ENCODE measurements at places on chromosomes 2 and 18.

DNA sequence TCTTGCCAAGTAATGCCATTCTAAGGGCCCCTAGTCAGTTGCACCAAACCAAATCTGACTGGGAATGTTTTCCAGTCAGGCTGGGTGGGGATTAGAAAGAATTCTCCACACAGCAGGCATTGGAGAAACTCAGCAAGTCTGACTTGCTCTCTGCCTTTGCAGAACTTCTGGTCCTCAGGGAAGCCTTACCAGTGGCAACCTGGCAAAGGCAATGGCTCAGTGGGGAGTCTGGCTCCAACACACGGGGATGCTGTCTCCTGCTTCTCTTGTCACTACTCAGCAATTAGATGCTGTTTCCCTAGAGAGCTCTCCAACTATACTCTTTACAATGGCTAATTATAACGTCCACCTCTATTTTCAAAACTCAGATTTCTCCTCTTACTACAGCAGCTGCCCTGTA, 810.7 kb downstream of the LRRTM4 start:
- DNase-seq: no peak

DNA sequence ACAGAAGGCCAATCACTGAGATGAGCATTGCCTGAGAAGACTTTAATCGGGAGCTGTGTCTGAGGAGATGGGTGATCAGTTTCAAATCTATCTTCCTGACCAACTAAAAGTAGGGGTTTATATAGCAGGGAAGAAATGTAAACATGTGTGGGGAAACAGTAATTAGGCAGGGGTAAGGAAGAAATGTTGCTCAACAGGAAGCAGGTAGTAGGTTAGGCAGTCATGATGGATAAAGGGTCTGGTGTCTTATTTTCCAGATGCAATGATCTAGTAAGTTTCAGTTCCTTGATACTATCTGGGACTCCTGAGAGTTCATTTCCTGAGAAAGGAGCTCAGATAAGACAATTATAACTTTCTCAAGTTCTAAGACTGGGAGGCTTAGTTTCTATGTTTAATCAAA, 33.8 kb upstream of the DNAJC10 start:
- DNase-seq: no peak

DNA sequence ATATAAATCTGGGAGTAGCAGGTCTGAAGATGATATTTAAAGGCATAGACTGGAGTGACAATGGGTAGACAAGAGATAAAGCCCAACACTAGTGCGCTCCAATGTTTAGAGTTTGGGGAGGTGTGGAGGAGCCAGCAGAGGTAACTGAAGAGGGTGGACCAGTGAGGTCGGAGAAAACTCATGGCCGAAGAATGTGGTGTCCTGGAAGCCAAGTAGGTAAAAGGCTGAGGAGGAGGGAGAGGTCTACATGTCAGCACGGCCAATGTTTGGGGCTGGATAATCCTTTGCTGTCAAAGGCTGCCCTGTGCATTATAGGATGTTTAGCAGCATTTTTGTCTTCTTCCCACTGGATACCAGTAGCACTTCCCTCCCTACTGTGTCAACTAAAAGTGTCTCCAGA, 78.8 kb upstream of the KCNE4 start:
- no peak for DNase-seq

- DNase-seq: no peak
Measured at GRCh38 chr2:167753142-167753541, 494.3 kb downstream of the STK39 start.

GRCh38 chr2:213491376-213491775, 207.1 kb downstream of the SPAG16 start:
- no peak for DNase-seq

DNA sequence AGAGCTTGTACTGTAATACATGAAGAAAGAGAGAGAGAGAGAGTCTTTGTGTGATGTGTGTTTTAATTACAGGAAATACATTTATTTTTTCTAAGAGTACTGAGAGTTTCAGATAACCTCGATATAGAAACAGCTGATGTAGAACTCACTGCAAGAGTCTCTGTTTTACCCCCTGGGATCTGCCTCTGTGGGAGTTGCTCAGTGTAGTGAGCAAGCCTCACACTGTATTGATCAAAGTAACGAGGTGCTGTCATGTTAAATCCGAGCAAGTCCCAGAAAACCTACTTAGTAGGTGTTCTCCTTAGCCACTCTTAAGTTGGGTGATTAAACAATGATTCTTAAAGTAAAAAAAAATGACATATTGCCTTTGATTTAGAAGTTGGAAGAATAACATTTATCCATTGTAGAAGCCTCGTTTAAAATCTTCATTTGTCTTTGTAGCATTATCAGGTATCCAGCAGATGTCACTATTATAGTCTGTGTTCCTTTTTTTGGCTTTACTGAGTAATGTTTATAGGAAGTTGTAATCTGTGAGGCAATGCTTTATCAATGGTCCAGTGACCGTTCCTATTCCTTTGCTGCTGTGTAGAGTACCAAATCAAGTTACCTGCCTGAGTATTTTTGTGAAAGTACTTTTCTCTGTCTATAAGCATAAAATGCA, 219.0 kb downstream of the MYO3B start:
- DNase-seq: no peak

DNA sequence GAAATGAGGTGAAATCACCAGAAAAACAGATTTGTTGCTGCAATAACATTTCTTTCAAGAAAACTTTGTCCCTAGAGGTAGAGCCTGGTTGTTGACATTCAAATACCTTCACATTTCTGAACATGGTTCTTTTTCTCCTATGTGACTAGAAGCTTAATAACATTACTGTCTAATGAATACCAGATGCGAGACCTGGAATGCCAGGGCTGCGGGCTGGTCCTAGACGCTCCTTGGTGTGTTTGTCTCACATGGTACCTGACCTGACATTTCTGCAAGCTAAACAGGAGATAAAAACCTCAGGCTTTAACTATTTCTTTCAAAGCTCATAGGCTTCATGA, 38.5 kb downstream of the ACKR3 start:
- no peak for DNase-seq

DNA sequence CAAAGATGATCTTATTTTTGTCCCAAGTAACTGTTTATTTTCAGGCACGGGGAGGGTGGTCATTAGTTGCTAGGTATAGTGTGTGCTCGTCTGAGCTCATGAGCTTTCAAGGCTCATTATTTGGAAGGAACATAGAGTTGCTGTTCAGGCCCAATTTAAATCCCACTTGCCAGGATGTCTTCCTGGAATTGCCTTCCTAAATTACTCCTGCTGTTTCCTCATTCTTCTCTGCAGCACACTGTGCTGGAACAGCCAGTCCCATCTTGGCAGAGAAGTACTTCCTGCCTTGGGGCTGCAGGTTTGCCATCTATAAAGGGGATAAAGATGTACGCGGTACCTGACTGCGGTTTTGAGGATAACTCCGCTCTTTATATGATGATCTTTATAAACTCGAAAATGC, 37.3 kb downstream of the GREB1 start:
- DNase-seq: no peak

DNA sequence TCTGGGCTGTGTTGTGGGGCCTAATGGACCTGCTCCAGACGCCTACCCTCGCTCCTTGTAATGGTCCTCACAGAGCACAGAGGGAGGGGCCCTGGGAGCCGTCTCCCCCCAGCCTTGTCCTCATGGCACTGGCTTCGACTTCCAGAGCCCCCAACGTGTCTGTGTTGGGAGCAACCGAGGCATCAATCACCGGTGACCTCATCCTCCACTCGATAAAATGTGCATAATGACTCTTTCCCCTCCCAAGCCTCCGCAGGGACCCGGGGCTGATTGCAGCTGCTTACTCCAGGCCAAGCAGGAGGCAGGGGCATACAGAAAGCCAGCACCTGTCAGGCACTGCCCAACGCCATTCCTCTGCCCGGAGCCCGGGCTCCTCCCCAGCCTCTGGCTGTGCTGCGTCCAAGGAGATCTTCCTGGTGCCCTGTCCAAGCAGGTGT, 271.7 kb downstream of the NDUFA10 start:
- no peak for DNase-seq

GRCh38 chr2:231342061-231342711, 53.3 kb upstream of the B3GNT7 start:
- no peak for DNase-seq

DNA sequence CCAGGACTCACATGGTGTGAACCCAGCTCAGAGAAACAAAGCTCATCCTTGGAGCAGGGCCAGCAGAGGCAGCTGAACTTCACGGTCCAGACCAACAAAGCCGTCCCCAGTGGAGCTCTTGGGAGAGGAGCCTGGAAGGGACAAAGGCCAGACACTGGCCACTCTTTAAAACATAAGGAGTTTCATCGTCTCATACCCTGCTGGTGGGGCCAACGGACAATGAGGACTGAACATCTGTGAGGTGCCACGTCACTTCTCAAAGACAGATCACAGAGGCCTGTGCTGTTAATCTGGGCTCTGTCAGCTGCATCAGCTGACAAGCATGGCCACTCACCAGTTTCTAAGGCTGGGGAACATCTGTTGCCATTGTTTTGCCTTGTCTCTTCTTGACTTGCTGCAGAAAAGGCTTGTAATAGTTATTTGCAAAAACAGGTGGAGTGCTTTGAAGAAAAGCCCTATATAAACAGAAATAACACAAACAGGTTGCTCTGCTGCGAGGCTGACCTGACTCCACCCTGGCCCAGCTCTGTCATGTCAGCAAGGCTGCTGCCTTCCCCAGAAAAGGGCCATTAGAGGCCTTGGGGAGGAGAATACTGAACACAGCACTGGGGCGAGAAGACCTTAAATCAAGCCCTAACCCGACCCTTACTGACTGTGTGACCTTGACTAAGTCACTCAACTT, 68.1 kb upstream of the DAPL1 start:
- DNase-seq: no peak

- no peak for DNase-seq
Measured at GRCh38 chr18:2002151-2002550, 569.2 kb downstream of the METTL4 start.
